ENCODE measurements at places on chromosomes 1 and 21.

DNA sequence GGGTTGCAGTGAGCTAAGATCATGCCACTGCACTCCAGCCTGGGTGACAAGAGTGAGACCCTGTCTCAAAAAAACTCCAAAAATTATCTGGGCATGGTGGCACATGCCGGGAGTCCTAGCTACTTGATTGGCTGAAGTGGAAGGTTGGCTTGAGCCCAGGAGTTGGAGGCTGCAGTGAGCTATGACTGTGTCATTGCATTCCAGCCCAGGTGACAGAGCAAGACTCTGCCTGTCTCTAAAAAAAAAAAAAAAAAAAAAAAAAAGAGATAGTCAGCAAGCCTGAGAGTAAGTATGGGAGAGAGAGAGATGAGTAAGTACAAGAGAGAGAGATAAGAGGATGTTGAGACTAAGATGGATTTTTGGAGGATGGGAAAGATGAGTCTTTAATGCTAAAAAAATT, 180.8 kb upstream of the CACYBP start:
- DNase-seq = no peak

DNA sequence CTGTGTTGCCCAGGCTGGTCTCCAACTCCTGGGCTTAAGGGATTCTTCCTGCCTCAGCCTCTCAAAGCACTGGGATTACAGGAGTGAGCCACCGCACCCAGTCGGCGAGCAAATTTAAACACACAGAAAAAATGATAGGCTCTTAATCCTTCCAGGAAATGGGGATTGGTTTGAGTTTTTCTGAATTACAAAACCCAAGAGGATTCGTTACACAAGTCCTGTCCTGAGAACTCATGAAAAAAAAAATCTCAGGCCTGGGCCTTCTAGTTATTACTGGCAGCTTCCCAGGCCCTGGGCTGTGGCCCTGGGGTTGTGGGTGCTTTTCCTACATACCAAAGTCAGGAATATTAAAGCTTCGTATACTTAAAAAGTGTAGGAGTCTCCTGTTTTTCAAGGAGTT, 6.3 kb upstream of the IFNGR2 start:
- DNase-seq = no peak

DNA sequence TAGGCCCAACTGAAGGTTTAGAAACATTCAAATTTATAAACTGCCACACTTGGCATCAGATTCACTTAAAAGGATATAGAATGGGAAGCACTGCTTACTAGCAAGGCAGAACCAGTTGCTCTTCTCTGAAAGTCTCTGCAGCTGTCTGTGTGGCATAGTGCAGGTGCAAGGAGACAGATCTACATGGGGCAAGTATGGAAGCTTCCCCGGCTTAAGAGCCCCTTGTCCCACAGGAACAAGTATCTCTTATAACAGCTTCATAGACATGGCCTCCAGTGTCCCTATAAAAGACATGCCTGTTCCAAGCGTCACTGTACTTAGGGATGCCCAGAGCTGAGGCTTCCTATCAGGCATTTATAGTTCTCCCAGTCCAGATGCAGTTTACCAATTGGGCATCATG, 26.5 kb downstream of the ZBTB8B start:
- no peak for DNase-seq

DNA sequence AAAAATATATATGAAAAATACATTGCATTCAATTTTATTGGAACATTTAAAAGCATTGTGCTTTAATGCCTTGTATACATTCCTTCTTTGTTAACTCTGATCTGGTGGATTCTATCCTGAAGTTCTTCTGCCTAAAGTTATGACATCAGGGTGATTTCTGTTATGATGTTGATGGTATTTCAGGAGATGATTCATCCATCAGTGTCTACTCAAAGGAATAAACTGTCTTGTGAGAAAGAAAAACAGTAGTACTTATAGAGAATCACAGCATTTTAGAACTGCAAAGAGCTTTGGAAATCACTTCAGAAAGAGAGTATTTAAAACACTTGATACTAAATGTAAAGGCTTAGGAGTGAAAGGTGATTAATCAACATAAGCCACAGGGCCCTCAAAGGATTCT, 155.7 kb downstream of the PTPRC start:
- DNase-seq = no peak

- no peak for DNase-seq
Measured at GRCh38 chr1:214532070-214532469, 19.3 kb downstream of the PTPN14 start.

DNA sequence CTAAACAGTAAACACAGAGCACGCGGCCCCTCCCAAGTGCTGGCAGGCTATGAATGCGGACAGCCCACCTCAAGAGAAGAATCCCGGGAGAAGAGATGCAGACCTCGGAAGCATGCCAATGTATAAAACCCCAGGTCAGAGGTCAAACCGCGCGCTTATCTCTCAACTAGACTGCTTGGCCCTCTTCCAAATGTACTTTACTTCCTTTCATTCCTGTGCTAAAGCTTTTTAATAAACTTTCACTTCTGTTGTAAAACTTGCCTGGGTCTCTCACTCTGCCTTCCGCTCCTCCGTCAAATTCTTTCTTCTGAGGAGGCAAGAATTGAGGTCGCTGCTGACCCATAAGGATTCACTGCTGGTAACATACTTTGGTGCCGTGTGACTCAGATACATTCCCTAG, 216.0 kb downstream of the S1PR1 start:
- DNase-seq = no peak

GRCh38 chr1:223641523-223642039, 23.9 kb downstream of the CAPN8 start:
- DNase-seq = no peak

GRCh38 chr1:245091818-245092637, 62.8 kb upstream of the KIF26B start:
- DNase-seq = peak; percentile 24

- DNase-seq = no peak
Measured at GRCh38 chr1:66137235-66137634, 344.5 kb downstream of the PDE4B start.

GRCh38 chr1:11447903-11448302, 31.1 kb upstream of the DISP3 start:
- DNase-seq = peak; percentile 61
